SJSA1 (cell line): ENCODE measurements at places on chromosomes 16 and 17. TPM values are rescaled to one million over a fixed set of nuclear protein-coding genes. Genes with fewer than 3 reads are reported as not detected.

- DNase-seq, result no peak
Observed at GRCh38 chr17:71855010-71855409, 265.8 kb upstream of the SOX9 start.

GRCh38 chr17:21283482-21284318 is 811 bp upstream of the MAP2K3 start:
- DNase-seq, result no peak

SLC6A2 gene
- not detected in 2 replicates for total RNA-seq

- no peak for DNase-seq
Observed at GRCh38 chr16:85569615-85570212, 43.4 kb upstream of the GSE1 start.

DNA sequence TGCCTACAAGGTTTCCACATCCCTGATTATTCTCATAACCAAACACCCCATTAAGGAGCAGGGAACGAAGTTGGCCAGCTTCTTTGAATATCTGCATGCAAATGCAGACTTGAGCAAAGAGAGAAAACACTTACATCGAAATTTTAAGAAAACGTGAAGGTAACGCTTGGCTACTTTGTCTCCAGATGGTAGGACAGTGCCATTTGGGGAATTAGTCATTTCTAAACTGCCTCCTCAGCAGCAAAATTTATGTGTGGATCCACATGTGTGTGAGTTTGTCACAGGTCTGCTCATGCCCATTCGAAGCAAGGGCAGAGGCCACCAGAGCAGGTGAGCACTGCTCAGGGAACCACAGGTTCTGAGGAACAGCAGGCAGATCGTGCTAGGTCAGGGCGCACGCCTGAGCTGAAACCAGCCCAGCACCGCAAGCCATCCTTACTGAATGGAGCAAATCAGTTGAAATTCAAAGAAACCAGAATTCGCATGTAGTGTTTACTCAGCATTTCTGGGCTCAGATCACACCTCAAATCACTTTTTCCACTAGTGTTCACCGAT is 80.1 kb downstream of the SOCS1 start:
- no peak for DNase-seq

DNA sequence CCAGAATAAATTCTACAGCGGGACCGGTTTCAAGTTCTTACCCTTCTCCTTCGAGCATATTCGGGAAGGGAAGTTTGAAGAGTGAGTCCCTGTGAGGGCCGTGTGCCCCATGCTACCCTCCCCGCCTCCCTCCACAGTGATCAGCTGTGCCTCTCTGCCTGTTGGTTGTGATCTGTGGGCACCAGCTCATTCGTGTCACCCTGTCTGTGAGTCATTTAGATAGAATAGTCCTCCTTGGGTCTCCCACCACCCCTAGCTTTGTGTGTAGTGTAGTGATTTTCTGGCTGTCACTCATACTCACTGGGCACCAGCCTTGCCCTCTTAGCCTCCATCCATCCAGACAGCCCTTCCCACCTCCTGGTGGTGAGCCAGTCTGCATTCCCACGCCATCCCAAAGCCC is 15.0 kb upstream of the NAGLU start:
- no peak for DNase-seq

C17orf113 gene
- total RNA-seq, result 0.18 and 1.2 TPM in 2 replicates

- DNase-seq, result no peak
Observed at GRCh38 chr17:68102318-68102758, 66.8 kb downstream of the KPNA2 start.

IL32 gene
- total RNA-seq, result 99.8 and 160 TPM in 2 replicates

GRCh38 chr17:43326490-43327275 is 72.1 kb upstream of the ARL4D start:
- no peak for DNase-seq

- no peak for DNase-seq
Observed at GRCh38 chr17:74386386-74386785, 19.1 kb downstream of the GPR142 start.

ITGAD gene
- total RNA-seq, result not detected in 2 replicates

GRCh38 chr17:29112771-29113295 is 67.4 kb downstream of the MYO18A start:
- DNase-seq, result no peak

DNA sequence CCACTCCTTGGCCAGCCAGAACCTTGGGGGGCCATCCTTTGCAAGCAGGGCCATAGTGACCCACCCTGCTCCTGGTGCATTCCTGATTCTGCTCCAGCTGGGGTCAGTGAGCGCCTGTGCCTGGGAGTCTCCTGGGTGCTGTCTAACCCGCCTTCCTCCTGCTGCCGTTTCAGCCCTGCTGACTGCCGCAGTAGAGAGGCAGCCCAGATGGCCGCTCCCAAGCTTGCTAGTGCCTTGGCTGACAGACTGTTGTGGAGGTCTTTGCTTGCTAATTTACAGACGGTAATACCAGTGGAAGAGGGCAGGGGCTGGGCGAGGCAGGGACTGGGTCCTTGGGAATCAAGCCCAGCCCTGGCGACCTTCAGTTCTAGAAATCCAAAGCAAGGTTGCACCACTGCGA is 99.6 kb downstream of the SOCS1 start:
- DNase-seq, result no peak

DNA sequence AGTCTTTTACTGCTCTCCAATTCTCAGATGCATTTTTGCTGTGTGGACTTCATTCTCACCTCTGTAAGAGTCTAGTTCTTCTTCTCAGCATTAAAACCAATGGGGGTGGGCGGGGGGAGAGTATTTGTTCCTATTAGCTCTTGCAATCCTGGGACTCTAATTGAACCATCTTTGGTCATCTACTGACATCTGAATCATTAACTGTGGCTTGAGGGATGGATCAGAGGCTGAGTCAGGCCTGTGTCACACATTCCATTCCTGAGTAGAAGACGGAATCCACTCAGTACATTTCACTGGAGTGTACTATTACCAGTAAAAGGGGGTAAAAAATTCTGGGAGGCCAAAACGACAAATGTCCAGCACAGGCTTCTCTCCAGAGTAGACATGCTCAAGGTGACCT is 12.8 kb upstream of the ZNF23 start:
- DNase-seq, result peak; percentile 62

DNA sequence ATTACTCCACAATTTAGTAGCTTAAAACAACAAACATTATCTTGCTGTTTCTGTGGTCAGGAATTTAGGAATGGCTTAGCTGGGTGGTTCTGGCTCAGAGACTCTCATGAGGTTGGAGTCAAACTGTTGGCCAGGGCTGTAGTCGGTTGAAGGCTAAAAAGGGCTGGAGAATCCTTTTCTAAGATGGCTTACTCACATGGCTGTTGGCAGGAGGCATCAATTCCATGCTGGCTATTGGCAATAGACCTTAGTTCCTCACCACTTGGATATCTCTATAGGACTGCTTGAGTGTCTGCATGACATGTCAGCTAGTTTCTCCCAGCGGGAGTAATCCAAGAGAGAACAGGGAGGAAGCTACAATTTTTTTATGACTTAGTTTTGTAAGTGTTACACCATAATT is 6.6 kb upstream of the EFCAB13 start:
- DNase-seq, result no peak

CMC2 gene
- 205 and 305 TPM in 2 replicates for total RNA-seq

- DNase-seq, result no peak
Observed at GRCh38 chr16:66961914-66962313, 848 bp downstream of the CES3 start.

DNA sequence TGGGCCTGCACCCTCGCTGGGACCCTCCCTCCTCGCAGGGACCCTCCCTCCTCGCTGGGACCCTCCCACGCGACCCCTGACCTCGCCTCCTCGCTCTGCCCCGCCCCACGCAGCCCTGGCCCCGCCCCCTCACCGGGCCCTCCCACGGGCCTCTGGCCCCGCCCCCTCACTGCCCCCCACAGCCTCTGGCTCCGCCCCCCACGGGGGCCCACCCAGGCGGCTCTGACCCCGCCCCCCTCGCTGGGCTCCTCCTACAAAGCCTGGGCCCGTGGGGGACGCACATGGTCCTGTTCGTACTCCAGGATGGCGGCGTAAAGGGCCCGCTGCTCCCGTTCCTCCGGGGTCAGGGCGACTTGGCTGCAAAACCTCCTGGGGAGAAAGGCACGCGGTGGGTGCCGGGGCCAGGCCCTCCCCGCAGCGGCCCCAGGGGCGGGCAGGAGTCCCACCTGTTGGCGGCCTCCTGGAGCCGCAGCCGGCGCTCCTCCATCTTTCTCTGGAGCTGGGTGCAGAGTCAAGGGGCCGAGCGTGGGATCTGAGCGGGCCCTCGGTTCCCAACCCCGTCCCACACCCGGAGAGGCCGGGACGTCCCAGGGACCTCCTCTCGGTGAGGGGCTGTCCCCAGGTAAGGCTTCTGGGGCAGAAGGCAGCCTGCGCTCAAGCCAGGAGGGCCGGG is 9.0 kb downstream of the VPS9D1 start:
- DNase-seq, result peak; percentile 49

SMIM36 gene
- total RNA-seq, result not detected in 2 replicates

- peak; percentile 100 for DNase-seq
Observed at GRCh38 chr17:50062293-50063243, 6.7 kb downstream of the ITGA3 start.
